NCI-H526 treated with DMSO at 0.1 percent for 48 hours (cell line): ENCODE measurements at places on chromosomes 5 and 9.
A peak's percentile ranks its signal among the peaks of the same experiment; 100 is the strongest.

DNA sequence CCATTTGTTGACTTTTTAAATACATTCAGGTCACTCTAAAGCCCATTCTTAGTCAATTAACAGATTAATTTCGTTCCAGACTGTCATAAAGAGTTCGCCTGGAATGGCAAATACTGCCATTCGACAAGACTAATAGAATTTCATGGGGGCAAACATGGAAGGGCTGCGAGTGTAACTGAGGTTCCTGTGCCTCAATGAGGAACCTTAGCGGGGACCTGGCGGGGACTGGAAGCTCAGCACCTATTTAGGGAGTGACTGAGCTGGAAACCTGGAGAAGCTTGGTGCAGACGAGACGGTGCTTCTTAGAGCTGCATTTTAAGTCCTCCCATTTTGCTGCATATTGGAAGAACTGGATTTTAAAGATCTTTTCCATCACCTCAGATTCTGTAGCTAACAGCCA, 3.4 kb downstream of the VCAN start:
- DNase-seq, result no peak

- DNase-seq, result peak; percentile 5
Measured at GRCh38 chr5:157820593-157821252, 38.2 kb downstream of the CLINT1 start.

GRCh38 chr5:117302473-117302872, 727.9 kb upstream of the SEMA6A start:
- DNase-seq, result no peak

DNA sequence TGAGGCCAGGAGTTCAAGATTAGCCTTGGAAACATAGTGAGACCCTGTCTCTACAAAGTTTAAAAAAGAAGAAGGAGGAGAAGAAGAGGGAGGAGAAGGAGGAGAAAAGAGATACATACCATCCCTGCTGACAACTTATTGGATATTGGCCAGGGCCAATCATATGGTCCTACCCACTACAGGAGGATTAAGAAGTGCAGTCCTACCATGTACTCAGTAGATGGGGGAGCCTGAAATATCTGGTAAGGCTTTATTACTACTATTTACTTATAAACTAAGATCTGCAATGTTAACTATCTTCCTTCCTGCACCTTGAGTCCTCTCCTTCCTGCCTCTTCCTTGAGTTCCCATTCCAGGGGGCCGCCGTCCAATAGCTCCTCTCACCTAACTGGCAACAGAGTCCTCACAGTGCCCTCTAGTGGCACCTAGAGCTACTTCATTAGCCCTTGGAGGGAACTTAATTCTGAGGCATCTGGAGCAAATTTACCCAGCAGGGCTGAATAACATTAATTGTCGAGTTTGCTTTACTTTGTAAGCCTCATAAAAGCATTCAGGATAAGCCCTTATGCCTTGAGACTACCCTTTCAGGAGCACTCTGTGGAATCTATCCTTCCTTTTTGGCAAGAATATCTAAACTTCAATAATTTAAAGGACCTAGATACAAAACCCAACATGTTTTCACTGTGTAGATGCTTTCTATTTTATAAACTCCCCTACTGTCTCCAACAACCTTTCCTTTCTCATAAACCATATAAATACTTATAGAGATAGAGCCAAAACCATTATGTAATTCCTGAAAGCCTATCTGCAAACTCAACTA, 39.1 kb upstream of the RANBP6 start:
- DNase-seq, result peak; percentile 24

GRCh38 chr5:120388016-120388781, 75.9 kb upstream of the PRR16 start:
- no peak for DNase-seq

DNA sequence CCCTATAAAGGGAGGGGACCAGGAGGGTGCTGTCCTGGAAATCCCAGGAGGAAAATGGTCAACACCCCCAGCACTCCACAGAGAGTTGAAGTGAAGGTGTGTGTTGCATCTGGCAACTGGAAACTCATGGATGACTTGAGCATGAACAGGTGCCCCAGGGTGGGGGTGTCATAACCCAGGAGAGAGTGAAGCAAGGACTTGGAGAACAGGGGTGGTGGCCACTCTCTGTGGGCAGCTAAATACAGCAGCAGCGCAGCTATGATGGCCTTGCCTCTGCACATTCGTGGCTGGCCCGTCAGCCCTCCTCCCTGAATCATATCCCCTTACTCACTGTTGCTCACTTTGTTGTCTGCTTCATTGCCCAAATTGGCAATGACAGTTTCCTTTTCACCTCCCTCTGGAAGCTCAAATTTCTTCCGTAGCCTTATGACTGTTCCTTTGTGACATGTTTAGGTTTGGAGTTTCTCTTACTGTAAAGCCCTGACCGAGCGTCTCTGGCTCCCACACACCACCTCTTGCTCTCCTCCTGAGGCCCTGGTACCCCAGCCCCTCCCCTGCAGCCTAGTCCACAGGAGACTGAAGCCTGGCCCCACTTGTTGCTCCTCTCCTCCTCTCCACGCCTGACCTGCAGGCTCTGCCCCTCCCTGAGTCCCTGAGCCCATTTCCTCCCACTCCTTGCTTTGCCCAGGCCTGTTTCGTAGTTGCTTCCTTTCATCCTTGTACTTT, 185.8 kb downstream of the CD180 start:
- no peak for DNase-seq

DNA sequence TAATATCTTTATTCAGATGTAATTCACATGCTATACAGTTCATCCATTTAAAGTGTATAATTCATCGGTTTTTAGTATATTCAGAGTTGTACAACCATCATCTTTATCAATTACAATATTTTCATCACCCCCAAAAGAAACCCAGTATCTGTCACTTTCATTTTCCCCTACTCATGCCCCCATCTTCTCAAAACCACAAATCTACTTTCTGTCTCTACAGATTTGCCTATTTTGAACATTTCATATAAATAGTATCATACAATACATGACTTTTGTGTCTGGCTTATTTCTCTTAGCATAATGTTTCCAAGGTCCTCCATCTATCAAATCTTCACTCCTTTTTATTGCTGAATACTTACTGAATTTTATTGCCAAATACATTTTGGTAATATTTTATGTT, 305.1 kb upstream of the SGCD start:
- no peak for DNase-seq

- no peak for DNase-seq
Measured at GRCh38 chr5:150211156-150212030, 21.5 kb downstream of the SLC6A7 start.

- no peak for DNase-seq
Measured at GRCh38 chr9:109190151-109190550, 23.1 kb upstream of the FRRS1L start.

DNA sequence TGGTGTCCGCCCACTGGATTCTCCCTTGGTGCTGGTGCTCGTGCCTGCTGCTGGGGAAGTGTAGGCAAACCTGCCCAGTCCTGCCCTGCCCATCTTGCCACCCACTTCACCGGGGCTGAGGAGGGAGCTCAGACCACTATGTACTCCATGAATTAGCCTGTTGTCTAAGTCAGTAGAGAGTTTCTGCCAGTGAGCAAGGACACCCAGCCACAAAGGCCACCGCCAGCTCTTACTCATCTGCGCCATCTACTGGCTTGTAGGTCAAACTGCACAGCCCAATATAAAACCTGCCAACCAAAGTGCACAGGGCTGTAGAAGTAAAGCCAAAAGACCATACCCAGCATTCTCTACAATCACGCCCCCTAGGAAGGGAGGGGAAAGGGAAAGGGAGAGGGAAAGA, 102.3 kb downstream of the GLIS3 start:
- no peak for DNase-seq

GRCh38 chr9:32672469-32672868, 37.0 kb upstream of the TAF1L start:
- no peak for DNase-seq

- DNase-seq, result no peak
Measured at GRCh38 chr9:99336531-99336930, 114.4 kb downstream of the SEC61B start.

- no peak for DNase-seq
Measured at GRCh38 chr5:168347368-168348083, 56.1 kb downstream of the WWC1 start.

DNA sequence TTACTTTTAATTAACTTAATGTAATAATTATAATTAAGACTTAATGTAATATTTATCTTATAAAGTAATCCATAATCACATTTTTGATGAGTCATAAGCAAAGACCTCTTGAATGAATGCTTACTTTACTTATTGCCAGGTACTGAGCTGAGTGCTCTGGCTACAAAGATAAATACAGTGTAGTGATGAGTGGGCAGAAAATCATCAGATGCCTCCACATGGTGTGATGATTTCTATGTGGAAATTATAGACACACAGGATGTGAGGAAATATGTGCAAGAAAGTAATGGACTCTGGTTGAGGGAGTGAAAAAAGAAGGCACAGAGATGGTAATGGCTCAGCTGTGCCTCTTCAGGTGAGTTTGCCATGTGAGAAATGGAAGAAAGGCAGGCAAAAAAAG, 422.6 kb upstream of the CD180 start:
- no peak for DNase-seq

- DNase-seq, result no peak
Measured at GRCh38 chr5:1169211-1170115, 31.9 kb upstream of the SLC6A19 start.

DNA sequence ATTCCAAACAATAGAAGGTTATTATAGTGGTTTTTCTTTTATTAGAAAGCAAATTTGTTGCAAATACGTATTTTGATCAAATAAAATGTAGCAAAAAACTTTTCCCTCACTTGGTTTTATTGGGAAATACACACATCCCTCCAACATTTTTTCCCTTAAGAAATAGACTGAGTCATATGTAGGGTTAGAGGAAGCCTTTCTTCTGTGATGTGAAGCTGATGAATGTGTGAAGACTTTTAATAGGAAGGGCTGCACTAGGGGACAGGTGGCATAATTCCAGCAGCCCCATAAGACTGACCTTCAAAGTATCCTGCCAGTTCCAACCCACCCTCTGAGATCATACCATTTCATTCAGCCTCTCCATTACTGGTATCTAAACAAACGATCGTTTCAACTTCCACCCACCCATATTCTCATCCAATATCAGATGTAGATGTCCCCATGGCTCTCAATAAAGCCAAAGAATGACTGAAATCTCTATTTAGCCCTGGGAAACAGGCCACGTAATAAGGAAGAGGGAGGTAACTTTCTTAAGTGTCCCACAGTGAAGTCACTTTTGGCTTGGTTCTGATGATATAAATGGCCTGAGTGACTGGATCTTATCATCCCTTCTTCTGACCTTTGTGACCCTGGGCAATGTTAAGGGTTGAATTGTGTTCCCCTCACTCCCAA, 64.7 kb upstream of the LPAR1 start:
- no peak for DNase-seq

GRCh38 chr5:115673596-115673995, 47.8 kb upstream of the TMED7 start:
- DNase-seq, result no peak

GRCh38 chr5:177442066-177442826, 4.4 kb upstream of the PRR7 start:
- no peak for DNase-seq
